Epithelial cell of proximal tubule (primary cell): ENCODE measurements at places on chromosomes 13 and 19. TPM values are rescaled to one million over a fixed set of nuclear protein-coding genes. Genes with fewer than 3 reads are reported as not detected.

Gene FXYD1
- not detected in 2 replicates for total RNA-seq

Gene GFY
- not detected in 2 replicates for total RNA-seq

Gene PGLYRP2
- not detected in 2 replicates for total RNA-seq

Gene LILRA1
- total RNA-seq: not detected in 2 replicates

Gene PRTN3
- not detected in 2 replicates for total RNA-seq

Gene SULT2A1
- not detected in 2 replicates for total RNA-seq

Gene POLD1
- 89.4 and 90.6 TPM in 2 replicates for total RNA-seq

GRCh38 chr13:45370922-45371406 is 30.0 kb upstream of the TPT1 start:
- no peak for DNase-seq

- DNase-seq: peak; percentile 63
Observed at GRCh38 chr19:13396250-13397080, 109.8 kb downstream of the CACNA1A start.

- no peak for DNase-seq
Observed at GRCh38 chr13:50197705-50198104, 182.5 kb downstream of the KCNRG start.

DNA sequence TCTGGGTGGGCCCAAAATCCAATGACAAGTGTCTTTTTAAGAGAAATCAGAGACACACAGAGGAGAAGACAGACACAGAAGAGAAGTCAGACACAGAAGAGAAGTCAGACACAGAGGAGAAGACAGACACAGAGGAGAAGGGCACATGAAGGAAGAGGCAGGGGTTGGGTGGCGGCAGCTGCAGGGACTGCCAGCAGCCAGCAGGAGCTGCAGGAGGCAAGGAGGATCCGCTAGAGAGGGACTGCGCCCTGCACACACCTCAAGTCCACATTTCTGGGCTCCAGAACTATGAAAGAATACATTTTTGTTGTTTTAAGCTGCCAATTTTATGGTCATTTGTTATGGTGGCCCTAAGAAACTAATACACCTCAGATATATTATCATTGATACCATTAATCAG is 140.6 kb downstream of the ZIC5 start:
- DNase-seq: no peak

GRCh38 chr19:58466089-58466759 is 656 bp upstream of the ZNF324 start:
- no peak for DNase-seq

DNA sequence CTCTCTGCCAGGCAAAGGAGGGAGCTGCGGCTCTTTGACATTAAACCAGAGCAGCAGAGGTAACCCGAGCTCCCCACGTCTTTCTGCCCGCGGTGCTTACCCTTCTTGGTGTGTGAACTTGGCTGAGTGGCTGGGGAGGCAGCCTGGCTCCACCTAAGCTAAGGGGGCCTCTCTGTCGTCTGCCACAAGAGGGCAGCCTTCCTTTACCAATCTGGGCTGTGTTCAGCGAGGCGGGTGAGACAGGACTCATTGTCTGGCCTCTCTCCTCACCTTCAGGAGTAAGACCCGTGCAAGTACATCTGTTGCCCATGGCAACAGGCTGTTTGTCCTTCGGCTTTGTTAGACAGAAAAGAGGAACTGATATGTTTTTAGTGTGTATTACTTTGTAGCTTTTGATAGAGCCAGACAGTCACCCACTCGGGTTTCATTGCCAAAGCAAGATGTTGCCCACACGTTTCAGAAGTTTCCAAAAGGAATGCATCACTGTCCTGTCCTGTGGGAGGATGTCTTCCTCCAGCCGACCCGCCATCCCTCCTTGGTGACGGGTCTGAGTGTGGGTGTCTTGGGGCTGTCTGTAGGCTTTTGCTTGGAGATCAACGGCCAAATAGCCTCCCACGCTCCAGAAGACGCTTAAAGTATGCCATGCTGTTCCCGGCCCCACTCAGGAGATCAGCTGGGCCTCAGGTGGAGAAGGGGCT is 4.6 kb downstream of the POP4 start:
- DNase-seq: no peak

GRCh38 chr19:33691030-33691427 is 69.3 kb downstream of the CHST8 start:
- DNase-seq: no peak

DNA sequence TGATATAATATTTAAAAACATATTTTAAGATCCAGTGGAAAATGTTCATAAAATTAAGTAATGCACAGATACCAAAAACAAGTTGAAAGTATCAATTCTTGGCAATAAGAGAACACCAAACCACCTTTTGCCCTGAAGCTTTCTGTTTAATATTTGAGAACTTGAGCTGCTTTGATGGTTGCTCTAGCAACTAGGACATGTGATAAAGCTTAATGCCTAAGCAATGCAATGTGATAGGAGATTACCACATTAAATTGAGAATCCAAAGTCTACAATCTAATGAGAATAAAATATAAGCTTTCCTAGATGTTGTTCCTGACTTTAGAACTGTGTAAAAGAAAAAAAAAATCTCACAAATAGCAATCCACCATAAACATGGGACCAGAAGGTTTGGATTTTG is 1367.5 kb upstream of the PCDH9 start:
- DNase-seq: no peak

- DNase-seq: no peak
Observed at GRCh38 chr13:25771641-25772478, 280.0 kb downstream of the SHISA2 start.

DNA sequence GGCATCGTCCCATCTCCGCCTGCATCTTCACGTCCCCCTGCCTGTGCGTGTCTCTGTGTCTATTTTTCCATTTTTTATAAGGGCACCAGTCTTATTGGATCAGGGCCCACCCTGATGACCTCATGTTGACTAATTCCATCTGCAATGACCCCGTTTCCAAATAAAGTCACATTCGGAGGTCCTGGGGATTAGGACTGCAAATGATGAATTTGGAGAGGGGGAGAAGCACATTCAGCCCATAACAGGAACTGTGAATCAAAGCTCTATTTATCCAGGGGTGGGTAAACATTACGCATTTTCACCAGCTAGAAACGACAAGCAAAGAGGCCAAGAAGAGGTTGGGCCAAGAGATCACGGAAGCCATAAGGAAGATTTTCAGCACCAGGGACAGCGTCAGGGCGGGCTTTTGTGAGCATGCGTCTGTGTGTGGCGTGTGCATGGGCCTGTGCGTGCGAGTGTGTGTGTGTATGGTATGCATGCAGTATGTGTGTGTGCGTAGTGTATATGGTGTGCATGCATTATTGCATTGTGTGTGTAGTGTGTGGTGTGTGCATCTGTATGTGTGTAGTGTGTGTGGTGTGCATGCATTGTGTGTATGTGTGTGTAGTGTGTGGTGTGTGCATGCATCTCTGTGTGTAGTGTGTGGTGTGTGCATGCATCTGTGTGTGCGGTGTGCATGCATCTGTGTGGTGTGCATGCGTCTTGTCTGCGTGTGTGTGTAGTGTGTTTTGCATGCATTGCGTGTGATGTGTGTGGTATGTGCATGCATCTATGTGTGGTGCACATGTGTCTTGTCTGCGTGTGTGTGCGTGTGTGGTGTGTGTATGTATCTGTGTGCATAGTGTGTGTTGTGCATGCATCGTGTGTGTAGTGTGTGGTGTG is 19.6 kb downstream of the CELF5 start:
- no peak for DNase-seq

GRCh38 chr19:17136021-17136420 is 60.4 kb downstream of the MYO9B start:
- DNase-seq: no peak

GRCh38 chr19:310141-310651 is 19.0 kb upstream of the PLPP2 start:
- no peak for DNase-seq

- no peak for DNase-seq
Observed at GRCh38 chr13:97953376-97953970, at the start of gene IPO5. Gene IPO5 (plus strand): TSS chr13:97953675. CDS start chr13:97976697, 23,022 bp downstream.

DNA sequence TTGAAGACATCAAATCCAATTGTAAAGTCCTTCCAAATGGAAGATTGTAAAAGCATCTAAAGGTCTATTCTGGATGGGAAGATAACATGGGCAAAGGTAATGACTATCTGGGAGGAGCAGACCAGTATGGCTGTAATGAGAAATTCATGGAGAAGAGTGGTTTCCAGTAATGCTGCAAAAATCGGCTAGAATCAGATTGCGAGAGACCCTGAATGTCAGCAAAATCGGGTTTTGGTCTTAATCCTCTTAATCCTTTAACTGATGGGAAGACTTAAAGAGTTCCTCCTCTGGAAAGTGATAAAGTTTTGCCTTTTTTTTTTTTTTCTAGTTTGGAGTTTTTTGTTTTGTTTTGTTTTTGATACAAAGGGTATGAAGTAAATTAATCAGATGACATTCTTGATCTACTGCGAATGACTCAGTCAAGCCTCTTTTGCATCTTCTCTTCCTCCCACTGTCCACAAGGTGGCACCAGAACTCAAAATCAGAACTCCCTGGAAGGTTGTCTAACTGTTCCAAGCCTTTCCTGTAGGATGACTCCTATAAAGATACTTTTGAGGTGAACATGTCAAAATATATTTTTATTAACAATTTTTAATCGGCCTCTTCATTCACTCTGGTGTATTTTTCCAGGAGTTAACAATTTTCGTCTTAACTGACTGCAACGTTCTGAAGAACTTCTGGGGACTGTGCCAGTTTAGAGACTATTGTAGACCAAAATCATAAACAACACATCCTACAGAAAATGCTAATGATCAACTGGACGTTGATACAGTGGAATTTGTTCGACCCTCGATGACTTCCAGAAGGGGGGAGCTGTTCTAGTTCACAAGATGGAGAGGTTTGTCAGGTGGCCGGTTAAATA is 213.3 kb upstream of the MIR17HG start:
- no peak for DNase-seq

GRCh38 chr19:13139633-13140311 is 10.4 kb downstream of the STX10 start:
- no peak for DNase-seq
